H7 (cell line): ENCODE measurements at places on chromosomes 6 and 20. TPM values are rescaled to one million over a fixed set of nuclear protein-coding genes. Genes with fewer than 3 reads are reported as not detected.

The FOXF2 gene
- total RNA-seq, result 0.52 and 0.89 TPM in 2 replicates

DNA sequence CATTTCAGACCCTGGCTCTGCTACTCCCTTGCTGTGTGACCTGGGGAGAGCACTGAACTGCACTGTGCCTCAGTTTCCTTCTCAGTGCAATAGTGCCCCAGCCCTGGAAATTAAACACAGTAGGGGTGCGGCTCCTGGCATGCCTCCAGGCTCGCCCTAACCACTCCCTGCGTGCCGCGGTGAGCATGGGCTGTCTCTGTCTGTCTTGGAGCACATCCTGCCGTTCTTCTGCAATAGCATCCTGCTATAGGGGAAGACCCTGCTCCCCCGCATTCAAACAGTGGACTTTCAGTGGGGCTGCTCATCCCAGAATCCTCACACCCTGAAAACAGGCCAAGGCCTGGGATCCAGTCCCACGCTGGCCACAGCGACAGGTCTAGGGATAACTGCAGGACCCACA, 129.5 kb downstream of the FOXC1 start:
- DNase-seq, result no peak

- no peak for DNase-seq
Observed at GRCh38 chr6:4032475-4032874, 46.5 kb downstream of the FAM217A start.

The BAG2 gene
- 11.9 and 12.3 TPM in 2 replicates for total RNA-seq
